Small intestine (tissue), 16 donors: ENCODE measurements at places on chromosomes 6 and 20.

GRCh38 chr6:168648240-168649125, 207.5 kb downstream of the SMOC2 start:
- DNase-seq, result no peak

DNA sequence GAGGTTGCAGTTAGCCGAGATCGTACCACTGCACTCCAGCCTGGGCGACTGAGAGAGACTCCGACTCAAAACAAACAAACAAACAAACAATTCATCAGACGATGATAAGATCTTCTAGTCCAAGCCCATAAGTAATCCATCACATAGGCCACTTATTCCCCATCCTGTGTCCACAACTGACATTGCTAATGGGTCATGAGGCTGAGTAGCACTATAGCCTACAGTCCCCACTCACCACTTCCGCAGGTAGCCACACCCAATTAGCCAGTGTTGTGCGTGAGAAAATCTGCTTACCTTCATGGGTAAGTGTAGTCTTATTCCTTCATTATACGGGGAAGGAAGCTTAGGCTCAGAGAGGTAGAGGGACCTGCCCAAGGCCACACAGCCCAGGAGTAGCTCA, 13.1 kb downstream of the JPH2 start:
- DNase-seq, result no peak

- DNase-seq, result no peak
These were observed 162.0 kb upstream of the CST7 start for GRCh38 chr20:24787071-24787470.

DNA sequence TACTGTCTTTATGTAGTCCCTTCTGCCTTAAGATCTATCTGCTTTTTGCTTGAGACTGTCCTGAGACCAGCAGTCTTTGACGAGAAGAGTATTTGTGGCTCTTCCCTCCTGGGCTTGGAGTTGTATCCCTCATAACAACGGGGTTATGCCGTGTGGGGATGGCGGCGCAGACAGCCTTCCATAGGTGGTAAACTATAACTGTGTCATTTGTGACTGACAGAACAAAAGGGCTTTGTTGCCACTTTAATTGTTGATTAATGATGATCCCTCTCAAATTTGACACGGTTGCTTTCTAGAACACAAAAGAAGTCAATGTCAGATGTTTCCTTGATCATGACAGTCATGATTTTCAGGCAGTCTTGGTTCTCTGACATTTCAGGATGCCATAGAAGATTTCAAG, 196.6 kb downstream of the JARID2 start:
- no peak for DNase-seq

DNA sequence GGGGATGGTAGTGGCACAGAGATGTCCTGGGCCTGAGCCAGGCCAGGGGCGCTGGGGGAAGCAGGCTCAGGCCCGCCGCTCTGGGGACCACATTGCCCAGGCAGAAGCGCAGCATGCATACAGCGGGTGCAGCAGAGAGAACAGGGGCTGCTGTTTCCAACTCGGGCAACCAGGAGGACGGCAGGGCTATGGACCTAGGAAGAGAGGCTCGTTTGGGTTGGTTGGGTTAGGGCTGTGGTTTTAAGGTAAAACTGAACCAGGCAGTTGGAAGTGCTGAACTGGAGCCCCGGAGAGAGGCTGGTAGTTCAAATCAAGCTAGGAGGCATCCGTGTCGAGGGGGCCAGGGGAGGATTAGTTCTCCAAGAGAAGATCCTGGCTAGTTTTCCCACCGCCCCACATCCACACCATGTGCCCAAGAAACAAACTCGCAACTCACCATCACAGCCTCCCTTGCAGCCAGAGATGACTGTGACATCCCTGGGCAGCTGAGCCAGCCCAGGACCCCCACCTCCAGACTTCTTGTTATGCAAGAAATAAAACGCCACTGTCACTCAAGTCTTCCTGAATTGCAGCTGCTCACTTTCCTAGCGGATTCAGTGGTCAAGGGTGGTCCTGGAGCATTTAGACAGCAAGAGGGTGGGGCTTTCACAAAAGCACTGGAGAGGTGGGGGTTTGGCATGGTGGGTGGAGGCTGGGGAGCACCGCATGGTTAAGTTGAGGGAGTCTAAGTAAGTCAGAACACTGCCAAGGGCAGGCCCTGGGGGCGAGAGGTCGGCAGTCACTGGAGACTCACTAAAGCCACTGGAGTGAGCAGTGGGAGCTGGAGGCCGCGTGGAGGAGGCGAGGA, 161.2 kb downstream of the GRM4 start:
- no peak for DNase-seq

DNA sequence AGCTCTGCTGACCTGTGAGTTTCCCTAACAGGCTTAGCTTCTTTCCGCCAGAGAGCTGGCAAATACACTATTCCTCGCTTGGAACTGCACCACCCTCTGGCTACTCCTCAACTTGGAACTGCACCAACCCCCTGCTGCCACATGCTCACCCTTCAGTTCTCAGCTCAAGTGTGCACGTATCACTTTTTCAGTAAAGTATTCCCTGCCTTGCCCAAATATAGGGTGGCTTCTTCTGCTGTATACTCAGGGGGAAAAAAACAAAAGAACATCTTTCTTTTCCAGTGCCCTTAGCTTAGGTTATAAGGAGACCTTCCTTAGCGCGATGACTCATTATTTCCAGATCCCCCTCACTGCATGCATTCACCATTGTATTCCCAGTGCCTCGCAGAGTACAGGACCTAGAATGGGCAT, 21.2 kb downstream of the GNAS-AS1 start:
- no peak for DNase-seq

DNA sequence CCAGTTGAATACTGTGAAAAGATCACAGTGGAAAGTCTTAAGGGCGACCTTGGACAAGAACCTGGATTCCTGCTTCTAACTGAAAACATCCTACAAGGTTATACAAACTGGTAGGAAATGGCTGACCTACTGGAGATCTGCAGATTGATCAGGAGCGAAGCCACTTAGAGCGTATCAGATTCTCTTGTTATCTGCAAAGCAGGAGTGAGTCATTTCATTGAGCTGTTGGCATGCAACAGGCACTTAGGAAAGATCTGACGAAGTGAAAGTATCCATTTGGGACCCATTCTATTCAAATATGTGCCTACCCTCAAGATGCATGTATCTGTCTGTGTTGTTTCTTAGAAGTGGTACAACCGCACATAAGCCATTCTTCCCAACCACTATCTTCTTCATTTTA, 131.2 kb upstream of the RIN2 start:
- DNase-seq, result no peak

DNA sequence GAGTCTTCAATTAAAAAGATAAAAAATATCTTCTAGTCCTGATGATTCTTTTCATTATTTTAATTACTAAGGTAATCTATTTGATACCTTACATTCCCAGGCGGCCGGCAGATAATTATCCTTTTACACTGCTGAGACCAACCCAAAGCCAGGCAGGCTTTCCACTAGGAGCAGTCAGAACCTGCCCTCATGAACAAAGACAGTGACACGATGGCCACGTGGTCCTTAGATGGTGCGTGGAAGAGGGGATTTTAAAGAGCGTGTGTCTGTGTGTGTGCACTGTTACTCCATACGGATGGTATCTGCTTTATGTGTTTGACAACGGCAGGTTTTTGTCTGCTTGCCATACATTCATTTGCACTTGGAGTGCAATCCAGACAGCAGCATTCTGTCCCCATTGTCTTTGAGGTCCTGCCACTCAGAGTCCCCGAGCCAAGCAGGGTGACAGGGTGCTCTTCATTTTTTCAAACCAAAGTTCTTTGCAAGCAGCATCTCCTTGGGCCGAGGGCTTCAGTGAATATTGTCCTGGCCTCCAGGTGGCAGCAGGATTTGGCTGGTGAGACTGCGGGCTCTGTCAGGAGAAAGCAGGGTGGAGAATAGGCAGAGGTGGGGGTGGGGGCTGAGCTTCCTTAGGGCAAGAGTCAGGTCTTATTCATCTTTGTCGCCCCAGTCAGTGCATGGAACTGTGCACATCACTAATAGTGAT, 260.5 kb downstream of the NRN1 start:
- DNase-seq, result peak; percentile 36

DNA sequence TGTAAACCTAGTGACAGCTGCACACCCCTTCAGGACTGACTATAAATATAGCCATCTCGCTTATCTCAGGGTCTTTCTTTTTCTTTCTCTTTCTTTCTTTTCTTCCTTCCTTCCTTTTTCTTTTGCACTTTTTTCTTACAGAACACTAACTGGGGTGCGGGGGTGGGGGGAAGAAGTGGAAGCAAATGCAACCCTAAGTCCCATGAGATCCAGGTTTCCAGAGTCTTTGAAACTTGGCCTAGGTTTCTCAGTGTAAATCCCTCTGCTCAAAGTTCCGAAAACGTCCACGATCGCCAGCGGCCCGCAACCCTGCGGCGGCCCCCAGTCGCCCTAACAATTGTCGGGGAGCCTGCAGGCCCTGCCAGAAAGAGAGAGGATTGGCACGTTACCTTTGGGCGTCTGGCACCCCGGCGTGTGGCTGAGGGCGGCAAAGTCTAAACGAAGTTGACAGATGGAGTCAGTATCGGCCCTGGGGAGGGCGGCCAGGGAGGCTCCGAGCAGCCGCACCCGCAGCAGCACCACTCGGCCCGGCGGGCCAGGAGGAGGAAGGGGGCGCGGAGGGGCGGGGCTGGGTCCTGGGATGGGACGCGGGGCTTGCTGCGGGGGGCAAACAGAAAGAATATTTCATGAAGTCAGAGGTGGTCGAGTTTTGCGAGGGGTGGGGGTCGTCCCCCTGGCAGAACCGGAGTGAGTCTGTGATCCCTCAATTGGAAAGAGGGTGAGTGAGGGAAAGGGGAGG, 577 bp upstream of the FOXF2 start:
- DNase-seq, result no peak
